ENCODE measurements at places on chromosomes 1 and 21. TPM values are rescaled to one million over a fixed set of nuclear protein-coding genes. Genes with fewer than 3 reads are reported as not detected.

GRCh38 chr1:78370356-78370755, 120.4 kb upstream of the PTGFR start:
- peak; percentile 72 for DNase-seq

DNA sequence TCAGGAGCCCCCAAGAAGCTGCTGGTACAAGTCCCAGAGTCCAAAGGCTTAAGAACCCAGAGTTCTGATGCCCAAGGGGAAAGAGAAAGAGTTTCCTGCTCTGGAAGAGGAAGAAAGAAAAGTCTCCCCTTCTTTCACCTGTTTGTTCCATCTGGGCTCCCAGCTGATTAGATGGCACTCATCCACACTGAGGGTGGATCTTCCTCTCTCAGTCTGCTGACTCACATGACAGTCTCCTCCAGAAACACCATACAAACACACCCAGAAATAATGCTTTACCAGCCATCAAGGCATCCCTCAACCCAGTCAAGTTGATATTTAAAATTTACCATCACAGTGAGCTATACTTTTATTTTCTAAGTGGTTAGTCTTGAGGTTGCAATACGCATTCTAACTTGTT, 257.9 kb downstream of the PAPPA2 start:
- no peak for DNase-seq

DNA sequence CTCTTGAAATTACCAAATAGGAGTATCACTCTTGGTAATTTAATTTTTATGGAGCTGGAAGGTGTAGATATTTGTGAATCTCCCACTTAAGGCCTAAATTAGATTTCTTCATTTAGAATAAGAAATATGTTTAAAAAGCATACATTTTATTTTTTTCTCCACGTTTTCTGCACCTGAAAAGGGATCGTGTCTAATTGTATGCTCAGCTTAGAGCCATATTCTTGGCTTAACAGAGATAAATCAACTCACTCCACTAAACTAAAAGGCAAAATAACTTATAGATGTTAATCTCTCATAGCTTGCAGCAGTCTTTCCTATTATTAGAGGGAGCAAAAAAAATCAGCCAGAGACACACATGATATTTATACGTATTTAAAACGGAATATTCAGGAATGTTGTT, 336.8 kb upstream of the SGIP1 start:
- no peak for DNase-seq

DNA sequence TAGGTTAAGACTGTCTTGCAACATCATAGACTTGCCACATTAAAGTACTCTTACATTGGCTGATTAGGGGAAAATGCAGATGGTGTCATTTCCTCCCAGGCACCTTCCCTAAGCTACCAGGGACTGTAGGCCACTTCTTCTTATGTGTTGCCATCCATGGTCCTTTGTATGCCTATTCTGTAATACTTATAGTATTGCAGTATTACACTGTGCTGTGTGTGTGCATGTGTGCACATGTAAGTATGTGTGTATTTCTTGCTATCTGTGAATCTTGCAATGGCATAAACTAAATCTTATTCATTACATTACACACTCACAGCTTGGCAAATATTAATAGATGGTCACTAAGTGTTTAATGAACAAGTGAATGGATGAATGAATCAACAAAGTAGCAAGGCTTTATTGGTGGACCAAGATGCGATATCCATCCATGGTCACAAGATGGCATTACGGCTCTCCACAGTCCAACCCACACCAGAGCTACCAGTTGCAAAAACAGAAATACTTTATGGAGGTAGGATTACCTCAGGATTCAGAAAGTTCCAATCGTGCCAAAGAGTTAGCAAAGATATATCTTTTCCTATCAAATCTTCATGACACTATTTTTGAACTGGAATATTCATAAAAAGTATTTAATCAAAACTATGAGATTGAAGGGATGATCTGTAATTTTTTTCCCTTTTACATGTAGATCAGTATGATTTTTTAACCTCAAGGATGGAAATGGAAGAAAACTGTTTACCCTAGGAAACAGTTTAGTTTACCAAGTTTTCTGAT, 160.2 kb downstream of the DENND1B start:
- DNase-seq: peak; percentile 56

NHLH1 gene
- total RNA-seq: not detected

SGIP1 gene
- total RNA-seq: 2.1 TPM

DHRS3 gene
- 64.4 TPM for total RNA-seq

MROH9 gene
- 0.27 TPM for total RNA-seq

PLPPR4 gene
- total RNA-seq: 2.8 TPM

GPR161 gene
- total RNA-seq: 7.0 TPM

Data from fibroblast of the aortic adventitia (primary cell).